ENCODE measurements at places on chromosomes 3 and 15.

GRCh38 chr15:32829436-32829835, 111.6 kb downstream of the GREM1 start:
- no peak for DNase-seq

DNA sequence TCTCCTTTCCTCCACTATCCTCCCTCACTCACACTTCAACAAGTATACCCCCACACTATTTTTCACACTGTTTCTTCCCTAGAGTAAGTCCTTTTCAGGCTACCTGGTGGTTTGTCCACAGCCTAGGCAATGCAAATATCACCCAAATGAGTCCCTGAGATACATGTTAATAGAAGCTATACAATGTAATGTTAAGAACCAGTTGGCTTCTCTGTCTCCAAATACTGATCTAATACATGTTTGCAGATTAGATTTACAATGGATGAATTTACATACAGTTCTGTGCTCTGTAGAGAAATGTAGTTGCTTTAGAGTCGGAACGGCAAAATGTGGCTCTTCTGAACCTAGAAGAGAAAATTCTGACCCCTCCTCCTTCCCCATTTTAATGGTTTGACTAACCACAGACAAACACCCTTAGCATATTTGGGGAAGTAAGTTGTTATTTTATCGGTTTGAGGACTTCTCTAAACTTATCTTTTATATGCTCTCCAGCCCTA, 63.6 kb upstream of the MBNL1 start:
- no peak for DNase-seq

GRCh38 chr15:58875343-58875742, 58.1 kb downstream of the SLTM start:
- DNase-seq: no peak

DNA sequence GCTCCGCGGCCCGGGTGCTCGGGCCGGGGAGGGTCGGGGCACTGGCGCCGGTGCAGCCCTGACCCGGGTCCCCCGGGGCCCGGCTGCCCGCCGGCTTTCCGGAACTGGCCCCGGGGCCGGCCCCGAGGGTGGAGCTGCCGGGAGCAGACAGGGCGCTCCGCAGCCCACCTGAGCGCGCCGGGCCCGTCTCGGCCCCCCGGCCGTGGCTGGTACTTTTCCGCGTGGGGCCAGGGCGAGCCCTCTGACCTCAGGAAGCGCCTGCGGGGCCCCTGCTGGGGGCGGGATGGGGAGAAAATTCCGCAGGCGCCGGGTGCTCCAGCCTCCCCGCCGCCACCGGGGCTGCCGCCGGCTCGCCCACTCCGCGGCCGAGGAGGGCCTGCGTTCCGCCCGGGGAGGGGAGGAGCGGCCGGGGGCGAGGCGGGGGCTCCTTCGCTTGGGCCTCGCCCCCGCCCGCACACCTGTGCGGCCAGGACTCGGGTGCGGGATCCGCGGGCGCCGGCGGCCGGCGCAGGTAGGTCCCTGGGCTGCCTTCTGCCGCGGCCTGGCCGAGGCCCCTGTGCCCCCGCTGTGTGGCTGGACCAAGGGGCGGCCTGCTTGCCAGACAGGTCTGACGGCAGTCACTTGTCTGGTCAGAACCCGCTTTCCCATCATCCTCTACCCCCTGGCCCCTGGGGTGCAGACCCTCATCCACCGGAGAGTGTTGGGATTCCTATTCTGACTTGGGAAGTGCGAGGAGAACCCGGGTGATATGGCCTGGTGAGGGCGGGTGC, 3.5 kb downstream of the FURIN start:
- no peak for DNase-seq

- no peak for DNase-seq
Measured at GRCh38 chr15:95996494-95996893, 334.0 kb upstream of the NR2F2 start.

DNA sequence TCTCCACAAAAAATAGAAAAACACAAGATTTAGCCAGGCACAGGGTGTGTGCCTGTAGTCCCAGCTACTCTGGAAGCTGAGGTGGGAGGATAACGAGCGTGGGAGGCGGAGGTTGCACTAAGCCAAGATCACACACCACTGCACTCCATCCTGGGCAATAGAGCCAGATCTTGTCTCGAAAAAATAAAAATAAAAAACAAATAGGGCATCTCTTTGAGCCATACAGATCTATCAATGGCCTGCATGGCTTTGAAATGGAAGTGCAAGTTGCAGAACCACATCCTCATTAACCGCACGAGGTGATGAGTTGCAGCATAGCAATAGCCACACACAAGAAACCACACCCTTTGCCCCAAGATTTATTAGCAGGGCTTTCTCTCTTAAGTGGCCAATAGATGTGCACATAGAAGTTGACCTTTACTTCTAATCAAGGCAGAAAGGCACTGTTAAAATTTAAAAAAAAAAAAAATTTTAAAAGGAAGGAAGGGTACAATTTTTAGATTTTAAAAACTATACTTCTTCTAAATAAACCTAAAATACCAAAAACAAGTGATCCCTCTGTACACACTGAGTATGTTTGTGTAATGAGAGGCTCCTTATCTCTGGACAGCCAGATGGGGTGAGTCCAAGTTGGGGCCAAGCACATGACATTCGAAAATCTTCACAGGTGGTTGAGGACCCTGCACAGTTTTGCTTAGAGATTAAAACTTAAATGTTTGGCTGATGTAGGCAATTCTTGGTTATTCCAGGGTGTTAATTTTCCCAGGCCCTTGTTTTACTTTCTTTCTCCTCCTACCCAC, 53.4 kb downstream of the FILIP1L start:
- DNase-seq: no peak

DNA sequence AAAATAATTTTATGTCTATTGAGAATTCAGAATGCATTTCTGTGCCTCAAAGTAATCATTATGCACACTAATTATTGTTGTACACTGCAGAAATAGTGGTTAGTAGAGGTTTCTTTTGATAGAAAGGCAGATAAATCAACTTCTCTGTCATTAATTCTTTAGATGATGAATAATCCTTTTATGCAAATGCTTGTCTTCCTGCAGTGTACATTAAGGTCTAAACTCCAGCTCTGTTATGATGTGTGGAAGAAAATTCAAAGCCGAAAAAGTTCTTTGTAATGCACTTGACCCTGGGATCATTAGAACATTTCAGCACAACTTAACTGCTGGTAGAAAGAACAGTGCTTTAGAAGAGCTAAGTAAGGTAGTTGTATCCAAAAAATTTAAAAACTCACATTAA, 353.0 kb downstream of the NLGN1 start:
- DNase-seq: no peak

GRCh38 chr3:194607592-194608389, 25.4 kb downstream of the TMEM44 start:
- DNase-seq: no peak

DNA sequence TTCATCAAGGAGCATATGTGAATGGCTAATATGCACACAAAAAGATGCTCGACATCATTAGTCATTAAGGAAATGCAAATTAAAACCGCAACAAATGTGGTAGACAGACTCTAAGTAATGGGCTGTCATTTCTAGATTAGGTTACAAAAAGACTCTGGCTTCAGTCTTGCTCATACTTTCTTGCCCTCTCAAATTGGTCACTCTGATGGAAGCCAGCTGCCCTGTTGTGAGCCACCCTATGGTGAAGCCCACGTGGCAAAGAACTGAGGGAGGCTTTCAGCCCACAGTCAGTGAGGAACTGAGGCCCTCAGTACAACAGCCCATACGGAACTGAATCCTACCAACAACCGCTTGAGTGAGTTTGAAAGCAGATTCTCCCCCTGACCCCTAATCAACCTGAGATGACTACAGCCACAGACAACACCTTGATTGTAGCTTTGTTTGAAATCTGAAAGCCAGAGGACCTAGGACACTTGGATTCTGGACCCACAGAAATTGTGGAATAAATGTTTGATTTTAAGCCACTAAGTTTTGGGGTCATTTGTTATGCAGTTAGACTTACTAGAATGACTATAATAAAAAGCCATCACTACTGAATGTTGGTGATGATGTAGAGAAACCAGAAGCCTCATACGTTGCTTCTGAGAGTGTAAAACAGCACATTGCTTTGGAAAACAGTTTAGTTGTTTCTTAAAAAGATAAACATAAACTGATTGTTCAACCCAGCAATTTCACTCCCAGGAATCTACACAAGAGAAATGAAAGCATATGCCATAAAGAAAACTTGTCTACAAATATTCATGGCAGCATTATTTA, 45.7 kb downstream of the EHHADH start:
- no peak for DNase-seq

DNA sequence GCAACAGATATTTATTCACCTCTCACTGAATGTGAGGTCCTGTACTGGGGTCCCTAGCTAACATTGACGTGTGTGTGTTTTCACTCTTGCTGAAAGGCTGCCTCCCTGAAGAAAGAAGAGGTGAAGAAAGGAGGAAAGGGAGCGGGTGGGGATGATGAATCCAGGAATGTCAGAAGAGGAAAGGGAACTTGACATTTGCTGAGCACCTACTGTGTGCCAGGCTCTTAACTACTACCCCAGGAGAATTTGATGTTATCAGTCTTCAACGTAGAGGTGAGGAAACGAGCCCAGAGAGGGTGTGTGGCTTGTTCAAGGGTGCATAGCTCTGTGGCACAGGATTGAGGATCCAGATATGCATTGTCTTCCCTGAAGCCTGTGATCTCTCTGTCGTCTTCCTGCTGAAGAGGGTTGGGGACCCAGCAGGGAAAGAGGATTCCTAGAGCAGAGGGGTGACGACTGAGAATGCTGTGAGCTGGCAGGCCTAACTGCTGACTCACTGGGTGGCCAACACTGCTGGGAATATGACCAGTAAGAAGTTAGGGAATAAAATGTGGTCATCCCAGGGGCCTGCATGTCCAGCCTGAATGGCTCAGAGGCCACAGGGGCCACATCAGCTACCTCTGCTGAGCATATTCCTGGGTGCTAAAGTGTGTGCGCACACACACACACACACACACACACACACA, 6.6 kb upstream of the ATP2B2 start:
- DNase-seq: no peak

GRCh38 chr3:185649414-185649813, 63.3 kb downstream of the SENP2 start:
- DNase-seq: no peak

DNA sequence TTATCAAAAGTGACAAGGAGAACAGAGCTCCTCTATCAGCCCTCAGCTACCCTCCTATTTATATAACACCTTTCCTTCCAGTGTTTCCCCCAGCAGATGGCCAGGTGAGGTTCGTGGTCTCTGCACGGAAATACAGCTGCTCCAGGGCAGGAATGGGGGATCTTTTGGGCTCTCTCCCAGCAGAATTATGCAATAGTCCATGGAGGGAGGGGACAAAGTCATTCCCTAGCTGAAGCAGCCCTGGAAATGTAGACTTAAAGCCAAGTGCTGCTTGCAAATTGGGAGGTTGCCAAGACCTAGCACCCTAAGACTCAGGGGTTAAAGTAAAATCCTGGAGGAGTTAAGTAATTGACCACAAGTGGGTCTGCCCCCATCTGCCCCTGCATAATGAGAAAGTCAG, 256.3 kb downstream of the LRTM1 start:
- DNase-seq: no peak

GRCh38 chr3:128553560-128553959, 60.6 kb upstream of the GATA2 start:
- no peak for DNase-seq

GRCh38 chr15:80461356-80462095, 57.3 kb downstream of the ARNT2 start:
- DNase-seq: no peak

DNA sequence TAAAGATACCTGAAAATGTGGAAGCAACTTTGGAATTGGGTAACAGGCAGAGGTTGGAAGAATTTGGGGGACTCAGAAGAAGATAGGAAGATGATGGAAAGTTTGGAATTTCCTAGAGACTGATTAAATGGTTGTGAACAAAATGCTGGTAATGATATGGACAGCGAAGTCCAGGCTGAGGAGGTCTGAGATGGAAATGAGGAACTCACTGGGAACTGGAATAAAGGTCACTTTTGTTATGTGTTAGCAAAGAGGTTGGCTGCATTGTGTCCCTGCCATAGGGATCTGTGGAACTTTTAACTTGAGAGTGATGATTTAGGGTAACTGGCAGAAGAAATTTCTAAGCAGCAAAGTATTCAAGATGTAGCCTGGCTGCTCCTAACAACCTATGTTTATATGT, 13.0 kb downstream of the MITF start:
- no peak for DNase-seq

- no peak for DNase-seq
Measured at GRCh38 chr3:176615826-176616225, 581.5 kb downstream of the TBL1XR1 start.

DNA sequence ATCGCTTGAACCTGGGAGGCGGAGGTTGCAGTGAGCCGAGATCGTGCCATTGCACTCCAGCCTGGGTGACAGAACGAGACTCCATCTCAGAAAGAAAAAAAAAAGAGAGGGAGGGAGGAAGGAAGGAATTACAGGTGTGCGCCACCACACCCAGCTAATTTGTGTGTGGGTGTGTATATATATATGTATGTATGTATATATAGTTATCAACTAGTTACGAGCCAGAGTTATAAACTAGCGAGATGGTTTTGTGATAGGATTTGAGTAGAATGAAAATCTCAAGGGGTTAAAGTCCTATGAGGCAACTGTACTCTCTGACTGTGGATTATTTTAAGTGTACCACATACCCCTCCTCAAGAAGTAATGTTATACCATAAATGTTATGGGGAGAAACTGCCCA, 50.9 kb upstream of the SIN3A start:
- no peak for DNase-seq

DNA sequence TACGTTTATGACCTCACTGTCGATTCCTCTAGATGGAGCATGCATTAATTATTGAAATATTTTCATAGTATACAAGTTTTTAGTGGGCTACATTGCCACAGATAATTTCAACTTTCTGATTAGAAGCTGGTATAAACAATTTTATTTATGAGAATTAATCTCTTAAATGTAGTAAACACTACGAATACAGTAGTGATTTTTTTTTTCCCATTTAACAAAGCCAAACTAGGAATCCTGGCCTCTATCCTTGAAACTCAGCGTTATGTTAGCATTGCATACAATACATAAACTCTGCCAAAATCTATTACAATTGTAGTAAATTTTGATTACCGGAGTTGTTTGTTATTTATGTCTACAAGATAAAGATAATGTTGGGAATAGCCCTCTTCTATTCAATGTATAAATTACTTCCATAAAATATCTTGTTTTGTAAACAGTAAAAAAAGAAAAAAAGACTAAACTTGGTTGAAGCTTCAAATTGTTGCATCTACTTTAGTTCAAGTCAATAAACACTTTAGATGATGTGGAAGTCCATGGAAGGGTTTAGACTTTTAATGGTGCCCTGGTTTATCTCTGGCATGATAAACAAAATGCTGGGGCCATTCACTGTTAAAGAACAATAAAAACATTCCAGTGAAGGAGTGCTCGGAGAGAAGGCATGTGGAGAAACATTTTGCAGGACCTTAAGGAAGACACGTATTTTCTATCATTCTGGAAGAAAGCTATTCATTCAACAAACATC, 77.3 kb upstream of the NR2F2 start:
- no peak for DNase-seq

- DNase-seq: no peak
Measured at GRCh38 chr3:194767446-194768207, 81.9 kb downstream of the FAM43A start.

Data from NCI-H2081 treated with DMSO at 0.1 percent for 48 hours (cell line).